ENCODE measurements at places on chromosomes 6 and 20.

DNA sequence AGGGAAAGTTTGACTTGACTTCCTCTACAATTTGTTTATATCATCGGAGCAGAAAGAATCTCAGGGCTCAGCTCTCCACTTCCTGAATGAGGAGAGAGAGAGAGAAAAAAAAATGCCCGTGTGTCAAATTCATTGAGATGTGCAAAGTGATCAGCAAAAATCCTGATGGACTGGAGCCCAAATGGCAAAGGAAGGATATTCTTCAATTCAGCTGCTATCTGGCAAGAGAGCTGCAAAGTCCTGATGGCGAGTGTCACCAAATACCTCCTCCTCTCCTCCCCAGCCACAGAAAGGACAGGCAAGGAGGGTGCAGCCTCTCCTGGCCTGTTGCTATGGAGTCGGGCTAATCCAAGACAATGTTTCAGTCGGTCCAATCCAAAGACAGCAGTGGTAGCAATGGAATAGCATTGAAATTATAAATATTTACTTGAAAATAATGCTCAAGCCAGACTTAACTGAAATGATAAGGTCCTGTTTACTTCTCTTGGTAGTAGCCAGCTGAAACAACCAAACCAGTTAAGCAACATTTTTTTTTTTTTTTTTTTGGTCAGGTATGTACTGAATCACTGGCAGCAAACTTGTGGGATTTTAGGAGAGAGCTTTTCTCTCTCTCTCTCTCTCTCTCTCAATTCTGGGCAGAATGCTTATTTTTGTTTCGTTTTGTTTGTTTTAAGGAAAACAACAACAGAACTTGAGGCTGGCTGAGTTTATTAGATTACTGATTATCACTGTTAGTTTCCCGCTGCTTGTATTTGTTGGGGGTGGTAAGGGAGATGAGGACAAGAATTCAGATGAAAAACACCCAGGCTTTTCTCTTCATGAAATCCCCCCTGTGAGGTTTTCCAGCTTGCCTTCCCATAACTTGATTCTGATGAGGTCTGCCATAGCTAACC is 204.2 kb downstream of the BCAS1 start:
- no peak for DNase-seq

DNA sequence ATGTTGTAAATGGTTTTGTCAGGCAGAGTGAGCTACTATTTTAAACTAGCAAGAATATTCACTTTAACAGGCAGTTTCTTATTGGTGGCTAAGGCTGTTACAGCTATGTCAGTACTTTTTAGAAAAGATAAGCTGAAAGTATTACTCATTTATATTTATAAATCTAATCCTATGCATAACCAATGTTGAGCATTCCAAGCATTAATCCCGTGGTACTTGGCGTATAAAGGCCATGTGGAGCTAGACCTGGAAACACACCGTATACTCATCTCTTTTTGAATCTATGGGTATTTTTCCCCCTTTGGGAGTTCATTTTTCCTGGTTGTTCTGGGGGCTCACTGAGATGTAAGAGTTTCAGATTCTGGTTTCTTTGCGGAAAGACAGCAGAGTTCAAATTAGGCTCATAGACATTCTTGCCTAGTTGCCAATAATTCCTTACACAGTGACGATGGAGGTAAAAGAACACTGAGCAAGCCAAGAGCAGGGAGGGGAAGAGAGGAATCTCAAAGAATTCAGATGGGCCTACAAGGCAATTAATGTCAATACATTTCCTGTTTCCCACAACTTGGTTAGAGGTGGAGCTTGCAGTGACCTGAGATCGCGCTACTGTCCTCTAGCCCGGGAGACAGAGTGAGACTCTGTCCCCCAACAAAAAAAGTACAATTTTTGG is 211.5 kb downstream of the SOX4 start:
- DNase-seq: no peak

DNA sequence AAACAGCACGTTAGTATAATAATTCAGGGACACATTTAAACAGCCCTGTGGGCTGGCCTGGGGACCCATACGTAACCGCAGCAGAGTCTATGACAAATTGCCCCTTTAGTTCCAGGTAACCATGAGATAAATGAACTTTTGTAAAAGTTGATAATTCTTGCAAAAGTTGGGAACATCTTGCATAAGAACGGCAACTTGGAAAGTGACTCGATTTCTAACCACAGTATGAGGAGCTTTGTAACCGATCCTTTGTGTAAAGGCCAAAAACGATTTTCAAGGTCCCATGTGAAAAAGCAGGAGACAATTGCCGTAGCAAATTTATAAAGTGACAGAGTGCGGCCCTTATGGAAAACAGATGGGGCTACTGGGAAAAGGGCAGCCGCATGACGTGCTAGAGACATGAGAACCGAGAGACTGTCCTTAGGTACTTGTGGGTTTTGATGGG is 81.6 kb downstream of the PSMG4 start:
- DNase-seq: no peak

DNA sequence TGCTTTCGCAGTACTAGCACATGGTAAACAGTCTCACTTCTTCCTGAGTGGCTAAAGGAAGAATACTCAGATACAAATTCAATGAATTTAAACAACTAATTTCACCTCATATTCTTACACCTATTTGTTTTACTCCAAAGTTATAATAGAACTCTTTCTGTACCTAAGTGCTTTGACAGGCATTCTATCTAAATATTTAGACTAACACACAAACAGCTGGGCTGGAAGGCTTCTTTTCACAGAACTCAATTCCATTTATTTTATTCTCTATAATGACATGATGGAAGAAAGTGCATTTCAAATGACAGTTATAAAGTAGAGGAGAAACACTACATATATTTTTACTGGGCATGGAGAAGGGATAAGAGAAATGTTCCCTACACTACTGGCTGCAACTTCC is 384.9 kb upstream of the SPTLC3 start:
- no peak for DNase-seq

DNA sequence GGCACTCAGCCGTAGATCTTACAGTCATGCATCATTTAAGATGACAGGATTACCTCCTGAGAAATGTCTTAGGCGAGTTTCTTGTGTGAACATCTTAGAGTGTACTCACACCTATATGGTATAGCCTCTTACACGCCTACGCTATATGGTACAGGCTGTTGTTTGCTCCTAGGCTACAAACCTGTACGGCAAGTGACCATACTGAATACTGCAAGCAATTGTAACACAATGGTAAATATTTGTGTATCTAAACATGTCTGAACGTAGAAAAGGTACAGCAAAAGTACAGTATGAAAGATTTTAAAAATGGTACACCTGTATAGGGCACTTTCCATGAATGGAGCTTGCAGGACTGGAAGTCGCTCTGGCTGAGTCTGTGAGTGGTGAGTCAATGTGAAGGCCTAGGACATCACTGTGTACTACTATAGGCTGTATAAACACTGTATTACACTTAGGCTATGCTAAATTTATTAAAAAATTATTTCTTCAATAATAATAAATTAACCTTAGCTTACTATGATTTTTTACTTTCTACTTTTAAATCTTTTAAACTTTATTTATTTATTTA is 541 bp upstream of the IL20RA start:
- no peak for DNase-seq

DNA sequence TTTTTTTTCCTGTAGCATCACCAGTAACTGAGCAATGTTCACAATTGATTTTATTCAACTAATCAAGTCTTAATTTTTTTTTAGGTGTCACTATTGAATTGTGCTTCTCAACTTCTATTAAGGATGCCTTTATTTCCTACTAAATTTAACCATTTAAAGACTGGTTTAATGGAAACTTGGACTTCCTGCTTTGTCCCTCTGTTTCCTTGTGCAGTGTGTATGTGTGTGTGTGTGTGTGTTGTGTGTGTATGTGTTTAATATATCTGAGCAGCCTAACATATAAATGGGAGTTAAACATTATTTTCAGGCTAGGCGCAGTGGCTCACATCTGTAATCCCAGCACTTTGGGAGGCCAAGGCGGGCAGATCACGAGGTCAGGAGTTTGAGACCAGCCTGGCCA is 1.8 kb downstream of the SERPINB6 start:
- DNase-seq: no peak

- DNase-seq: no peak
Observed at GRCh38 chr6:135282395-135282794, 101.3 kb downstream of the MYB start.

DNA sequence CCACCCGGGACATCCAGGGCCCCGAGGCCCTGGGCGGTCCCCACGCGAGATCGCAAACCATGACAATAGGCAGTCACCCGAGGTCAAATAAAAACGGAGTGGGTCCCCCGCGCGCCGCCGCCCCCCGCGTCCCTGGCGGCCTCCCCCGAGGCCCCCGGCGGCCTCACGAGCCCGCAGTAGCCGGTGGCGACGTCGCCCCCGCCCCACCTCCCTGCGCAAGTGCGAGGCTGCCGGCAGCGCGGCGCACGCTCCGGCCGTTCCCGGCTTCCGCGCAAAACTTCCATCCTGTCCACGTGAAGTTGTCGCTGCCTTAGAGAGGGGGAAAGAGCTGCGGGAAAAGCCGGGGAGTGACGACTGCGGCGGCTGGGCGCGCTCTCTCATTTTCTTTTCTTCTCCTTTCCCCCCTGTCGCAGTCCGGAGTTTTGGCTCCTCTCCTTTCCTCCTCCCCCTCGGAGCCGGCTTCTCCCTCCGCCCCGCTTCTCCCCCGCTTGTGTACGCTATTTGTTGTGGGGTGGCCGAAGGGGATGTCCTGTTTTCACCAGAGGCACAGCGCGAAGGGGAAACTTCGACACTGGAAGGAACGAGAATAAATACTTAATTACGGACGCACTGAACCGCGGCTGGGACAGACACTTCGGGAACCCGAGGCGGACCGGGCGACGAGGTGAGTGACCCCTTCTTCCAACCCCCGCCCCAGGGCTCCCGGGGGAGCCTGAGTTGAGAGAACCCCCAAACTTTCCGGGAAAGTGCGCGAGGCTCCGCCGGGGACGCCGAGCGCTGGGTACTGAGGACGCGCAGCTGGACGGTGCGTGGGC is at the start of gene EYA4:
TSS of gene EYA4 (plus strand) at position 272 of the 815 bp plus-strand sequence. CDS start 33,424 bp downstream, outside the sequence.
- no peak for DNase-seq

GRCh38 chr6:130322673-130323268 is 43.0 kb upstream of the TMEM200A start:
- DNase-seq: peak; percentile 59

- DNase-seq: peak; percentile 41
Observed at GRCh38 chr6:127737009-127737486, 160.1 kb downstream of the C6orf58 start.

Measured in CD8-positive, alpha-beta T cell (primary cell).